ENCODE measurements at places on chromosomes 4 and X. TPM values are rescaled to one million over a fixed set of nuclear protein-coding genes. Genes with fewer than 3 reads are reported as not detected.
A peak's percentile ranks its signal among the peaks of the same experiment; 100 is the strongest.

GRCh38 chr4:103482471-103482870 is 237.3 kb downstream of the TACR3 start:
- no peak for DNase-seq

DNA sequence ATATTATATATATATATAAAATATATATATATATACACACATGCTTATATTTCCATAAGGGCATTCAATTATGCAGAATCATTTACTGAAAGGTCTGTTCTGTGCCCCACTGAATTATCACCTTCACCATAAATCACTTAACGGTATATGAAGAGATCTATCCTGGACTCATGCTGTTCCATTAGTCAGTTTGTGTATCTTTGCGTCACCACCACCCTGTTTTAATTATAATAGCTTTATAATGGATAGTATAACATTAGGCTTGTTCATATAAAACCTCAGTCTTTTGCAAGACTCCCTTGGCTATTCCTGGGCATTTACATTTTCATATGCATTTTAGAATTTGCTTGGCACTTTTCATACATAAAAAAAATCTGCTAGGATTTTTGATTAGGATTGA is 19.1 kb downstream of the WDR17 start:
- no peak for DNase-seq

The TMSB15A gene
- 1.2 TPM for total RNA-seq

- DNase-seq = no peak
These were observed 78.8 kb downstream of the TMEM47 start for GRCh38 chrX:34578237-34578636.

GRCh38 chr4:53899586-53900270 is 164.7 kb downstream of the CHIC2 start:
- DNase-seq = no peak

- DNase-seq = peak; percentile 61
These were observed 4.1 kb downstream of the FOXP3 start for GRCh38 chrX:49260221-49260985.

- DNase-seq = no peak
These were observed 125.3 kb downstream of the UBE2K start for GRCh38 chr4:39823191-39823590.
